ENCODE measurements at places on chromosomes 2 and 18. TPM values are rescaled to one million over a fixed set of nuclear protein-coding genes. Genes with fewer than 3 reads are reported as not detected.

GRCh38 chr2:118250463-118250862, 162.2 kb downstream of the INSIG2 start:
- DNase-seq: no peak

DNA sequence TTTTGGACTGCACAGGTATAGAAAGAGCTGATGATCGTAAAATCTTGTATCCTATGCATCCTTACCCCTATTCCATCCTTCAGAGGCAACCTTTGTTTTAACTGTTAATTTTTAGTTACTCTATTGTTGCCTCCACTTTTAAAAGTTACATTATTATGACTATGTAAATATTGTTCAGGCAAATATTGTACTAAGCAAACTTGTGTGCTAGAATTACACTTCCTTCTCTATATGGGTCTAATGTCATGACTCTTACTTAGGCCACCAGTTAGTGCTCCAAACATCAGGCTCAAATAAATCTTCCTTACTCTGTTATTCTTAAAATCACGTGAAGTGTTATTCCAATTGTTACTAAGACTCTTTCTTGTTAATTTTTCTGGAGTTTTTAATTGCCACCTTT, 47.4 kb upstream of the EMILIN2 start:
- no peak for DNase-seq

DNA sequence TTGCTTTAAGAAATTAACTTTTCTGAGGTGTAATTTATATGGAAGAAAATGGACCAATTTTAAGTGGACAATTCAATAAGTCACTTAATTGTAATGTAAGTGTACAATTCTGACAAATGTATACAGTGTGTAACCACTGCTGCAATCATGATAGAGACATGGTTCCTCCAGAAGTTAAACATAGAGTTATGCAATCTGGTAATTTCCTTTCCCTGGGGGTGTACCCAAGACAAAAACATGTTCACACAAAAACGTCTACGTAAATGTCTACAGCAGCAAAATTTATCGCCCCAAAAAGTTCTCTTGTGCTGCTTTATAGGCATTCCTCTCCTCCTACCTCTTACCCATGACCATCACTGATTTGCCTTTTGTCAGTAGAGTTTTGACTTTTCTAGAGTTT, 141.5 kb downstream of the AQP4 start:
- no peak for DNase-seq

- DNase-seq: no peak
Observed at GRCh38 chr2:101842471-101842870, 145.0 kb downstream of the MAP4K4 start.

KCNS3 gene
- total RNA-seq: 0.41 TPM

SCYGR4 gene
- not detected for total RNA-seq
